SW 1271 (cell line): ENCODE measurements at places on chromosomes 6 and 20.

- DNase-seq: no peak
Observed at GRCh38 chr6:15027472-15027871, 218.4 kb upstream of the JARID2 start.

- DNase-seq: no peak
Observed at GRCh38 chr6:116278481-116278829, 1.3 kb downstream of the TSPYL1 start.

GRCh38 chr6:69900869-69901268 is 34.5 kb downstream of the COL19A1 start:
- no peak for DNase-seq

DNA sequence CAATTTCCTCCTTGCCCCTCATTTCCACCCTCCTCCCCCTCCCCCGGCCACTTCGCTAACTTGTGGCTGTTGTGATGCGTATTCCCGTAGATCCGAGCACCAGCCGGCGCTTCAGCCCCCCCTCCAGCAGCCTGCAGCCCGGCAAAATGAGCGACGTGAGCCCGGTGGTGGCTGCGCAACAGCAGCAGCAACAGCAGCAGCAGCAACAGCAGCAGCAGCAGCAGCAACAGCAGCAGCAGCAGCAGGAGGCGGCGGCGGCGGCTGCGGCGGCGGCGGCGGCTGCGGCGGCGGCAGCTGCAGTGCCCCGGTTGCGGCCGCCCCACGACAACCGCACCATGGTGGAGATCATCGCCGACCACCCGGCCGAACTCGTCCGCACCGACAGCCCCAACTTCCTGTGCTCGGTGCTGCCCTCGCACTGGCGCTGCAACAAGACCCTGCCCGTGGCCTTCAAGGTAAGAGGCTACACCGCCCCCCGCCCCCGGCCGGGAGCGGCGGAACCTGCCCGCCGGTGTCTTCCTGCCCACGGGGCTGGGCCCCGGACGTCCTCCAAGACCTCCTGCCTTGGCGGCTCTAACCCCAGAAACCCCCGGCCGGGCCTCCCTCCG is 44.9 kb upstream of the SUPT3H start:
- DNase-seq: no peak

GRCh38 chr20:31808481-31808880 is 10.7 kb upstream of the MYLK2 start:
- DNase-seq: no peak

DNA sequence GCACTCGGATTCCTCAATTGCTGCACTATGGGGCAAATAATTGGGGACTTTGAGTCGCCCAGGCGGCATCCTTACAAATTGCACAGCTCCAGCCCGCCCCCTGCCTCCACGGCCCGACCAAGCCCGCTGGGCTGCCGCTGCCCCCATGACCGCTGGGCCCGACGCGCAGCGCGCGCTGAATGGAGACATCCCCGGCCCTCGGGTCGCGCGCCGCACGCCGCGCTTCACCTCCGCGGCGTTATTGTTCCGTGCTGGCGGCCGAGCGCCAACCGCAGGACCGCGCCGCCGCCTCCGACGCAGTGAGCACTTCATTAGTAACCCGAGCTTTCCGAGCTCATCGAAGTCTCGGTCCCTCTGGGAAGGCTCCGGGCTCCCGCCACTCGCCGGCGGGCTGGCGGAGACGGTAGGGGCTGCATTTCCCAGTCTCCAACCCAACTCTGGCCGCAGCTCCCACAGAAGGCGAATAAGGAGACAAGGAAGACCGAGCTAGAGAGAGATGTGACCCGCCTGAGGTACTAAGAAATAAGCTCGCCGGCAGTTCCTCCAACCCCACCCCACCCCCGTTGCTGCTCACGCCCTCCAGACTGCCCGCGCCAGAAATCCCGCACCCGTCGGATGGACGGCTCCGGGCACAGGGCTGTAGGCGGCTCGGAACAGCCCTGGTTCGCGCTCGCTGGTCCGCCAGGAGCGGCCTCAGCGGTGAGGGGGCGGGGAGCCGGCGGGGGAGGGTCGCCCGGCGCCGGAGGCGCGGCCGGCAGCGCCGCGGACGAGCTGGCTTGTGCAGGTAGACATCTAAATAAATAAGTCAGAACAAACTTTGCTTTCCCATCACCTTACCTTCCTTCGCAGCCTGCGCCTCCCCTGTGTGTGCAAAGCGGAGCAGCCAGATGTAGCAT is 703 bp downstream of the EPHA7 start:
- DNase-seq: no peak

GRCh38 chr6:70225055-70225454 is 77.8 kb downstream of the COL9A1 start:
- DNase-seq: no peak

GRCh38 chr6:10837009-10837621 is 1.2 kb downstream of the MAK start:
- no peak for DNase-seq

DNA sequence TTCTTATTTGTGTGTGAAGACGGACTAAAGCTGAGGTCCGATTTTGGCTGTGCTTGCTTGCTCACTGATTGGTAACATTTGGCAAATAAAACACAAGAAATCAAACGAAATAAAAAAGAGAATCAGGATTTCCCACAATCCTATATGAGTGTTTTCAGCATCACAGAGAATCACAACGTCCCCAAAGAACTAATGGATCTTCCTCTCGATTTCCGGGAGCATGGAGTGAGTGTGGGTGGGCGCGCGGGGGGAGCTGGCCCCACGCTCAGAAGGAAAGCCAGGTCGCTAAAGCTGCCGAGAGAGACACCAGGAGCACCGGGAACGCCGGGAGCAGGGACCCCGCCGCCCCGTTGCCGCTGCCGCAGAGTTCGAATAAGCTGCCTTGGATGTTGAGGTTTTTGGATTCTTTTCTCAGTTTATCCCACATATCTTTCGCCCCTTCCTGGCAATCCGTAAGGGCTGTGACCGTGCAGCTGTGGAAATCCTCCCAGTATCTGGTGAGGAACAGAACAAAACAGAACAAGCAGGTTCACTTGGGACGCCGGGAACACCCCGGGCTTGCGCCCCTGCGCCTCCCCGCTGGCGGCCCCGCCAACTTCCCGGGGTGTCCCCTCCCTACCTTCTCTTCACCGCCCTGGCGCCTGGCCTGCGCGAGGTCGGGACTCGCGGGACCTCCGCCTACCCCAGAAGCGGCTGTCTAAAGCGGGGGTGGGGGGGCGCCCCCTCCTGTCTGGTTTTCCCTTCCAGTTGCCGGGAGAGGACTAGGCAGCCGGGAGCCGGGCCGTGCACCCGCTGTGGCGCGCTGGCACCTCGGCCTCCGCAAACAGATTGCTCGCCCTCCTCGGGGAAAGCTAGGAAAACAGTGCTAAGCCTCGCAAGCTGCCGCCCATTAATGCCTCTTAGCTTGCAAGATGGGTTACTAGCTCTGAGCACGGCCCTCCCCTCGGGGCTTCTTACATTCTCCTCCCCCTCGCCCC is 7.7 kb downstream of the NRN1 start:
- no peak for DNase-seq

DNA sequence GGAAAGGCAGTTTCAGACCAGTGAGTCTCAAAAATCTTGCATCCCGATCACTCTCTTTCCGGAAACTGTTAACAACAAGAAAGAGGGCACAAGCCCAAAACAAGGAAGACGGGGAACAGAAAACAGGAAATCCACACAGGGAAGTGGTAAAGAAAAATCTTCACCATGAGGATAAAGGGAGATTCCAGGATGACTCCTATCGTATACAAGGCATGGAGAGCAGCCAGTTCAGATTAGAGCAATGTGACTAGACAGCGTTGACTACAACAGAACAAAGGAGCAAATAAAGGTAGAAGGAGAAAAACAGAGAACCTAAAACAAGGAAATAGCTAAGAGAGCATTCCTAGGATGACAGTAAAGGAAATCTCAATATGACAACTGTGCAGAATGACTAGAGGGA is 26.5 kb downstream of the VNN1 start:
- DNase-seq: peak; percentile 36

- no peak for DNase-seq
Observed at GRCh38 chr20:43191143-43191542, 1.4 kb upstream of the PTPRT start.

DNA sequence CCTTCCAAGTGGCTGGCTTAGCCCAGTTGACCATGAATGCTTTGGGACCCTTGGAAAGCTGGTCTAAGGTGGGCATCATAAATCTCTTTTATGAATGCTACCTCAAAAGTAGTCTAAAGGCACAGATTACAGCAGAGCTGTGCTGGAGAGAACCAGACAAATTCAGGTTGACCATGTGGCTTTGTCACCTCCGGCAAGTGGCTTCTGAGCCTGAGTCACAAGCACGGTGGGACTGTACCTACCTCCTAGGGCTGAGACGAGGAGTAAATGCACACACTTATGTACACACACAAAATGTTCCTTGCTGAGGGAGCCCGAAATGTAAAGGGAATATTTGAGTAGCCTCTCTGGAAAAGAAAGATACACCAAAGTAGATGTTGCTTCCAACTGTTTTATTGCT is 155.9 kb downstream of the NFATC2 start:
- no peak for DNase-seq

GRCh38 chr20:47055699-47056369 is 161.2 kb downstream of the EYA2 start:
- DNase-seq: no peak

DNA sequence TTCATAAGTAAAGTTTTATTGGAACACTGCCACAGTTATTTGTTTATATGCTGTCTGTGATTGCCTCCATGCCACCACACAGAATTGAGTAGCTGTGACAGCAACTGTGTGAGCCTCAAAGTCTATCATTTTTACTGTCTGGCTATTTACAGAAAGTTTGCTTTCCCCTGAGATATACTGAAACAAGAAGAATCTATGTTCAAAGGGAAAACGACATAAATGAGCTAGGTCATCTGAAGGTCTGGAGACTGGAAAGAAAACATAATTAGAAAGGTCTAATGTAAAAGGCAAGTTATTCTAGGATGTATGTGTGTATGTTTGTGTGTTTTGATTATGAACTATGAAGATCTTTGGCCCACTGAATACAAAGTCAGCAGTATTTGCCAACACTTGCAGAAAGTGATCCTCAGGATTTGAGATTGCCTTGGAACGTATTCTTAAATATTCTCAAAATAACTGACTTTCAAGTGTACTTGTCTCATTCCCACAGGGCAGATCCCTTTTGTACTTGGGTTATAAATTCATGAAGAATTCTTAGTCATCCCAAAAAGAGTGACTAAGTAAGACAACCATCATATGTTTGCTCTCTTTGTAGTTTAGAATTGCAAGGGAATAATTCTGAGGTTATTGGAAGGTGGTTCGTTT is 677.7 kb downstream of the DOK5 start:
- no peak for DNase-seq

- peak; percentile 29 for DNase-seq
Observed at GRCh38 chr20:24781418-24781980, 167.6 kb upstream of the CST7 start.

- DNase-seq: no peak
Observed at GRCh38 chr6:29696147-29697125, 15.5 kb upstream of the ZFP57 start.

DNA sequence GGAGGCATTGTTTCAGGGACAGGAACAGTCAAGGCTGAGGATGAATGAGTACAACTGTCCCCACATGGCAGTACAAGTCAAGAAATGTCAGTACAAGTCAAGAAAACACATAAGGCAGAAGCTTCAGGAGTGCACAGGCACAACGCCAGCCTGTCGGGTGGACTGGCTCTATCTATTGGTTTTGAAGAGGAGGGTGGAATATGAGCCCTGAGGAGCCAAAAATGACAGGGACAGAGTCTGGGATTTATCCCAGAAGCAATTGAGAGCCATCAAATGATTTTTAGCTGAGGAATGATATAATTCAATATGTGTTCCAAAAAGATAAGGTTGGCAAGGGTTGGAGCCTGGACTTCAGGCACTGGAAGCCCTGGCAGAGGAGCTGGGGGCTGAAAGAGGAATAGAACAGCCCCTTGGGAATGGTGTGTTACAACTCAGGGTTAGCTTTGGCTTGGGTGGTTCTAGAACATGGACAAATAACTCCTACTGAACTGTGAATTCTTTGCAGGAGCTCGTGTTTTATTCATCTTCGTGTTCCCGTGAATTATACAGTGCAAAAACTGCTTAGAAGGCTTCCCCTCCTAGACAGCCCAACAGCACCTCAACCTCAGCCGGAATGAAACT is 425.7 kb upstream of the ARID1B start:
- no peak for DNase-seq

GRCh38 chr6:5866547-5867051 is 140.1 kb downstream of the NRN1 start:
- peak; percentile 26 for DNase-seq

- DNase-seq: no peak
Observed at GRCh38 chr20:61846741-61847419, 218.8 kb downstream of the TAF4 start.
